Fibroblast of skin of right quadriceps (primary cell): ENCODE measurements at places on chromosomes 7 and 10.
A peak's percentile ranks its signal among the peaks of the same experiment; 100 is the strongest.

- no peak for DNase-seq
Observed at GRCh38 chr10:130934293-130935127, 377.0 kb downstream of the TCERG1L start.

DNA sequence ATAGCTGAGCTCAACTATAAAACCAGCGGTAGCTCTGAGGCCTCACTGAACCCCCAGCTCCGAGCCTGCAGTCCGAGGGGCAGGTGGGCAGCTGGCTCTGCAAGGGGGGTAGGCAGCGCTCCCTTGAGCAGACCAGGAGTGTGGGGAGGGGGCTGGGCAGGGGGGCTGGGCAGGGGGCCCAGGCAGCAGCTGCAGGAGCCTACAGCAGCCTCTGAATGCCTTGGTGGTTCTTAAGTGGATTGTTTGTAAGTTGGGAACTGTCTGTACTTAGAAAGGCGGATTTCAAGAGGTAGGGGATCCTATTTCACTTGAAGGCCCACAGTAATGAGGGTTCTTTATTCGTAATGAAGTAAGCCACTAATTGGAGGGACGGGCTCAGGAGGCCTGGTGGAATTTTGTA is 72.3 kb downstream of the ICA1 start:
- DNase-seq, result no peak

GRCh38 chr7:47551668-47552440 is 30.1 kb downstream of the TNS3 start:
- no peak for DNase-seq

DNA sequence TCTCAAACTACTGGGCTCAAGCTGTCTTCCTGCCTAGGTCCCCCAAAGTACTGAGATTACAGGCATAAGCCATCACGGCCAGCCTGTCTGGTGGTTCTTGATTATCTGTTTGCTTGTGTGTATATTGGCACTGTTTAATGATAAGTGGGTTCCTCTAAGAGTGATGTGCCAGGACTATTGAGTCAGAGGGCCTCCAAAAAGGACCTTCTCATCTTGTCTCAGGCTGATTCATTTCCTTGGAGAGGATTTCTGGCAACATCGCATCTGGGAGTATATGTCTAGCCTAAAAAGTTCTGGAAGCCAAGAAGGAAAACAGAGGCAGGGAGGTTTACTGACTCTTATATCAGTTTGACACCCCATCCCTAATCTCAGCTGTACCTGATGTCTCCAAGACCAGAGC is 27.1 kb upstream of the AKAP9 start:
- peak; percentile 40 for DNase-seq

DNA sequence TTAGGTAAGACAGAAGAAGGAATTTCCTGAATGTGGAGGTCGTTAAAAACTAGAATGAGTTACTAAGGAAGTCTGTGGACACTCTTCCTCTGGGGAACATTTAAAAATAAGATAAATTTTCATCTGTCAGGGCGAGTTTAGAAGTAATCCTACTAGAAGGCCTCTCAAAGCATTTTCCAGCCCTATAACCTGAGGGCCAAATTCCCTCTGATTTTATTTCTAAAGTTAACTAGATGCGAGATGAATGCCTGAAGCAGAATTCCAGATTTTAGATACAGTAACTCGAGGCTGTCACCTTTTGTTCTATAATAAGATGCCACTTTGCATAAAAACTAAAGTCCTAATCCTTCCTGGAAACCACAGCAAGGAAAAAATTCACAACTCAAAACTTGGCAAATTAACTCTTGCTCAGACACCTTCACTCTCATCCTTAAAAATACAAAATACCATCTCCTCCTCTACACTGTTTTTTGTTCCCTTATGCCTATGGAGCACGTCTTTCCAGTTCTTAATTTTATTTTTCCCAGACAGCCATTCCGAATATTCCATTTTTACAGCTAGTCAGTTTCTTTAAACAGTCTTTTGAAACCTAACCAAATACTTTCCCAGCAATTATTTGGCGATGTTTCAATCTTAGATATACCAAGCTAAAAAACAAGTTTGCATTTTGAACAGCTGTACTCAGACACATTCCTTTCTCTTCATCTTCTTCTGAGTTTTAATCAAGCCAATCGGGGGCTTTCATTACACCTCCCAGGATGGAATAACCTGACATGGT is 420.7 kb upstream of the NFE2L3 start:
- peak; percentile 44 for DNase-seq

- no peak for DNase-seq
Observed at GRCh38 chr10:122328676-122329075, 45.8 kb upstream of the PLEKHA1 start.

GRCh38 chr7:88071994-88072714 is 138.1 kb downstream of the ADAM22 start:
- no peak for DNase-seq

DNA sequence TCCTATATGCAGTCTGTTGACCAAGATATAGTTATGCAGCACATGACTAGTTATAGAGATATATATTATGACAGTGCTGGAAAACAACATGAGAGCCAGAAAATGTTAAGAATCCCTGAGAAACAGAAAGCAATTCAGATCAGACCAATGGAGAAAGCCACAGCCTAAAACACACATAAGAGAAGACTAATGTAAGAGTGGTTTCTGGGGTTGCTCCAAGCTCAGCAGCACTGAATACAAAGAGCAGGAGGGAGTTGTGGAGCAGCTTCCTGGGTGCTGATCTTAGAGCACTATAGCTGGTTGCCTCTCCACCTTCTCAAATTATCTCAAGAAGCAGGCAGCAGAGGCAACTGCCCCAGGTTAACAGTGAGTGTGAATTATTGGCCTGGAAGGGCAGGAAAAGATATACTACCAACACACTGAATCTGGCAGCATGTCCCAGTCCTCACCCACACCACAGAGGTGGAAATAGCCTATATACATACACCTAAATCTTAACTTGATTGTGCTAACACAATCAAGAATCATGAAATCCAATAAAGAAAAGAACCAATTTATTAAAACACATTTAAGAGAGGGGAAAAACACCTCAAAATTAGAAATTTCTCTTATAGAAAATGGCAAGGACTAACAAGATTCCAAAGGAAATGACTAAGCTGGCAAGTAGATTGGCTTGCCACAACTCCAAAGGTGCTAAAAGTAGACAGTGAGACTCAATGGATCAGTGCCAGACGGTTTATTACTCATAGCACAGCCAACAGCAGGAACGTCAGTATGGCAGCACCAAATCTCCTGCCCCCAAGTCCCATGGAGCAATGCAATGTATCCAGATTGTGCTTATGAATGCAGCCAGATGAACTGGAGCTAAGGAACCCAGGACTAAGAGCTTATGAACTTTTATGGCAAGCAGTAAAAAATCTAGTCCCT is 5.1 kb downstream of the PTTG1IP2 start:
- DNase-seq, result peak; percentile 92

DNA sequence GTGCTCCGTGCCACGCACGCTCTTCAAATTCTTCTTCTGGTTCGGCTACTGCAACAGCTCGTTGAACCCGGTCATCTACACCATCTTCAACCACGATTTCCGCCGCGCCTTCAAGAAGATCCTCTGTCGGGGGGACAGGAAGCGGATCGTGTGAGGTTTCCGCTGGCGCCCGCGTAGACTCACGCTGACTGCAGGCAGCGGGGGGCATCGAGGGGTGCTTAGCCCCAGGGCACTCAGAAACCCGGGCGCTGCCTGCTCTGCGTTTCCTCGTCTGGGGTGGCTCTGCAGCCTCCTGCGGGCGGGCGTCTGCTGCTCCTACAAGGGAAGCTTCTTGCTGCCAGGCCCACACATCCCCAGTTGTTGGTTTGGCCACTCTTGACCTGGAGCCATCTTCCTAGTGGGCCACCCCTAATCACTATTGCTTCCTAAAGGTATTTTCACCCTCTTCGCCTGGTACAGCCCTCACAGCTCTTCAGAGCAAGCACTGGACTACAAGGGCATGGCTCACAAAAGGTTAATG is 2.5 kb downstream of the ADRA2A start:
- no peak for DNase-seq

- peak; percentile 32 for DNase-seq
Observed at GRCh38 chr7:36747280-36748016, 23.2 kb upstream of the AOAH start.

GRCh38 chr7:18290223-18290622 is 205.3 kb upstream of the HDAC9 start:
- DNase-seq, result no peak

DNA sequence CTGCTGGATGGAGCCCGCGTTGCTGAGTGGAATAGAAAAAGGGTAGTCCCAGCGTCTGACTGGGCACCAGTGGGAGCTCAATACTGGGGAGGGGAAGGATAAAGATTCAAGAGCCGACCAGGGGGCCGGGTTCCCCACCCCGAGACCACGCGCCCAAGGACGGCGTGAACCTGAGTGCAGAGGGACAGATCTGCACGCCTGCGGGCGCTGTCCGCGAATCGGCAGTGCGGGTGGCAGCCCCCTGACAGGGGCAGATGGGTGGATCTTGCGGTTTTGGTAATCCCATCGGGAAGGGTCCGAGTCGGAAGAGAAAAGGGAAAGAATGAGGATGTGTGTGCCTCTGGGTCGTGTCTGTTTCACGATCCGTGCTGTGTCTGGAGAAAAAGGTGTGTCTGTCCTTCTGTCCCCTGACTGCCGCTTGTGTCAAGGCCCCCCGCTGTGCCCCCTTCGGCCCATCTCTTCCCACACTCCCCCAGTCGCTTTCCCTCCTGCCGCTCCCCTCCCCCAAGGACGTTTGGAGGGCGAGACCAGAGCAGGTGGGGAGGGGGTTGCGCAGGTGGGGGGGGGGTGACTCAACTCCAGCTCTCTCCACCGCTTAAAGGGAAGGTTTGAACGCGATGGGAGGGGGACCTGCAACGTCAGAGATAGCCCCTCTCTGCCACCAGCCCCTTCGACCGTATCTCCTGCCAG is 734 bp upstream of the VGF start:
- no peak for DNase-seq

DNA sequence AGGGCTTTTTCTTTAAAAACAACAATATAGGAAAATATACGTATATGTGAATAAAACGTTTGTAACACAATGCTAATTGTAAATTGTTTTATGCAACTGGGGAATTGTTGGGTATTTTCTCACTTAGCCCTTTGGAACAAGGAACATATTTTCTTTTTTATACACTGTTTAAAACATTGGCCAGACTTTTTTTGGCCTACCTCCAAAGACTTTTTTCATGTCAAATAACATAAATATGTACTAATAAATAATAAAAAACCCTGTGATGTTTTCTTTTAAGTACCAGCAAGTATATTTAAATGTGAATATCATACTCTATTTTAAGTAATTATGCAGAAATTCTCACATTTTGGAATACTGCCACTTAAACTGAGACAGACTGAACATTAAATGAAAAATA is 15.7 kb downstream of the TMEM106B start:
- no peak for DNase-seq

- DNase-seq, result no peak
Observed at GRCh38 chr7:37376386-37376785, 72.3 kb downstream of the ELMO1 start.

- DNase-seq, result peak; percentile 100
Observed at GRCh38 chr7:5423976-5424748, 528 bp upstream of the TNRC18 start.

- no peak for DNase-seq
Observed at GRCh38 chr7:86818903-86819302, 175.2 kb downstream of the GRM3 start.

- no peak for DNase-seq
Observed at GRCh38 chr7:24427048-24427447, 143.1 kb downstream of the NPY start.

DNA sequence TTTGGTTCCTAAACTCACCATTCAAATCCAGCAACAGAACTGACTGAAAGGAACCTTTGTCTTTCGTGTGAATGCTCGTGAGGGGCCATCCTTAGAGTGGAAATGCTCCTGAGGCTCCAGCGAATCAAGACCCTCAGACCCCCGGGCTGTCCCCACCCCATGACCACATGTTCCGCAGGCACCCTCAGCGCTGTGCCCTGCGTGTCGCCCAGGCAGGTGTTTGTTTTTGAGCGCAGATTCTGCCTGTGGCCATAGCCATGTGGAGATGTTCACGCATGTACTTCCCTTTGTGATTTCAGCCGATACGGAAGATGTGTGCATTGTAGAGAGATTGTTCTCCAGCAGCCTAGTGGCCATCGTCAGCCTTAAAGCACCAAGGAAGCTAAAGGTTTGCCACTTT is 24.2 kb downstream of the WIPI2 start:
- DNase-seq, result no peak

DNA sequence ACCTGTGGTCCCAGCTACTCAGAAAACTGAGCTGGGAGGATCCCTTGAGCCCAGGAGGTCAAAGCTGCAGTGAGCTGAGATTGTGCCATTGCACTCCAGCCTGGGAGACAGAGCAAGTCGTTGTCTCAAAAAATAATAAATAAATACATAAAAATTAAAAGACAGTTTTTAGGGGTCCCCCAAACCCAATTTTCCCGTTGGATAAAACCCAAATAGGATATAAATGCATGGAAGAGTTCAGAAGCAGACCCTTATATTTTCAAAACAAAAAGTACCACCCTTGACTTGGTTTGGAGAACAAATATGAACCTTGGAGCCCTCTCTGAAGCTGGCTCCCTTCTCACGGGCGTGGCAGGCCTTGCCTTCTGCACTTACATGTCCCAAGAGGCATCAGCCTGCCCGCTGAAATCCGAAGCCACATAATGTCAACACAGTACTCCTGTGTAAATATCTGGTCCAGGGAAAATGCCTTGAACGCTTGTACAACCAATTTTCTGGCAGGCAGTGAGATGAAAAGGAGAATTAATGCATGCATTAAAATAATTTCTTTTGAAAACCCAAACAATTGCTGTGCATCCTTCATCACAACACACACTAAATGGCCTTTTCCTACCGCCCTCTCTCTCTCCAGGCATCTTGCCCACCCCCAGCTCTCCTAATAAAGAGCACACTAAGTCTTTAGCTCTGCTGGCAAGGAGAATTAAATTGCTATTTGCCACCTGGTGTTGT is 46.4 kb upstream of the PARD3 start:
- no peak for DNase-seq

DNA sequence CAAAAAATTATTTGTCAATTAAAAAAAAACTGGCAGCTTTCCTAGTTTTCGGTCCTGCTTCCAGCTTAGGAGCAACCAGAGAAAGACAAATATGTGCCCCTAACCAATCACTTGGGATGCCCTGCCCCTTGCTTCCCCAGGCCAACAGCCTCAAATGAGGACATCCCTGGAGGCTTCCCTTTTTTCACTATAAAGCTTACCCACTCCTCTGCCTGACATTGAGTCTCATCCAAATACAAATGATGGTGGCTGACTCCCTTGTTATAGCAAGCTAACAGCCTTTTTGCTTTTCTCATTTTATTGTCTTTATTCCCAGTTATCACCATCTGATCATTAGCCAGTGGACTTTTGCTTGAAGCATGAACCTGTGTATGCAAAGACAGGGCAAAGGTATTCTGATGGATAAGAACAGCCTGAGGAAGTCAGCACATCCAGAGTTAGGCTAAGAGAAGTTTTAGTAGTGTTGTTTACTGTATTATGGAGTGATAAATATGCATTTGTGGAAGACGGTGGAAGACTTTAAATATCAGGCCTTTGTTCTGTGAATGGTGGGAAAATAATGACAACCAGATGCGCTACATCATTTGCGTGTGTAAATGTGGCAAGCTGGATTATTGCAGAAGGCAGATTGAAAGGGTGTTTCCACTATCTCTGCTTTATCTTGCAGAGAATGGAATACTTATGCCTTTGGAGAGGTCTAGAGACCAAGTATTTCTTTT is 1.7 kb upstream of the CCM2 start:
- peak; percentile 28 for DNase-seq

GRCh38 chr10:44911081-44911540 is at the start of gene TMEM72:
TMEM72 (plus strand) TSS chr10:44911337; CDS start chr10:44911513, 176 bp downstream.
- no peak for DNase-seq
